Thyroid gland (tissue), 4 donors: ENCODE measurements at places on chromosomes 5 and 9.

DNA sequence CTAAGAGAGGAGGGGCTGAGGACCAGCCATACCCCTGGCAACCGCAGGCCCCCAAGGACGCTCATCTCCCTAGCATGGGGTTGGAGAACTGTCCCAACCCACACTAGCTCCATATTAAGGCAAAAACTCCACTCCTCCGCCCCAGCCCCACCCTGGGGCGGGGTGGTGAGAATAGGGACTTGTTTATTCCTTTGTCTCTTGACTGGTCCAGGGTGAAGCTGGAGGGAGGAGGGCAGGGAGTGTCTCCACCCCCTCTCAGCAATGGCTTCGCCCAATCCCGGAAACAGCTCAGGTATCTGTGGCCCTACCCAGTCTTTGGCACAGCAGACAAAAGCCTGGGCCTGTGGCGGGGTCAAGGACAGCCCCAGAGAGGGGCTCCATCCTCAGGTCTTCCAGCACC is 16.9 kb downstream of the PRRX2 start:
- H3K4me3 ChIP-seq = no peak overlapping the region
- no peak for DNase-seq
- H3K27ac ChIP-seq = no peak overlapping the region

DNA sequence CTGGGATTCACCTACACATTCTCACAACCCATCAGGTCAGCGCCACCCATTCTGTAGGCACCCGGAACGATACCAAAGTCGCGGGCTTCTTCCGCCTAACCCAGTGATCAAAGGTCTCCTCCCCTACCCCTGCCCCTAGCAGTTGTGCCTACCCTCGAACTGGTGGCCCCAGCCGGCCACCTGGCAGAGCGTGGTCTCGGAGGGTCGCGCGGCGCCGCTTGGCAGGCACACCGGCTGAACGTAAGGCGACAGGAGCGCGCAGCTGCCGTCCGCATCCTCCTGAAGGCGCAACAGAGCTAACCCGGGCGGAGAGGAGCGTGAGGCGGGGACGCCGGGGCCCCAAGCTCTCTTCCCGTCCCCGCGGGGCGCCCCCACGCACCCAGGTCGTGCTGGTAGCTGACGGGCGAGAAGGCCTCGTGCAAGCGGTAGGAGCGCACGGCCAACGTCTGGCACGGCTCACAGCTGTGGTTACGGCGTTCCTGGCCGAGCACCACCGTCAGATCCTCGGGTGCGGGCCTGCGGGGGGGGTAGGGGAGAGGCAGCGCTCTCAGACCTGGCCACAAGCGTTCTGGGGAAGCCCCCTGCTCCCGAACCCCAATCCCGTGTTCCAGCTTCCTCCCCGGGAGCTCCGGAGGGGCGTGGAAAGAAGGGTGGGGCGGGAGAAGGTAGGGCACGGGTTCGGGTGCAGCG is 2.8 kb upstream of the PFN3 start:
- H3K27ac ChIP-seq = no peak overlapping the region
- H3K4me1 ChIP-seq = peaks cover 37% of the 10 kb centered on the region
- peaks cover 17% of the 10 kb centered on the region for H3K27me3 ChIP-seq
- no peak for DNase-seq
- H3K4me3 ChIP-seq = no peak overlapping the region

DNA sequence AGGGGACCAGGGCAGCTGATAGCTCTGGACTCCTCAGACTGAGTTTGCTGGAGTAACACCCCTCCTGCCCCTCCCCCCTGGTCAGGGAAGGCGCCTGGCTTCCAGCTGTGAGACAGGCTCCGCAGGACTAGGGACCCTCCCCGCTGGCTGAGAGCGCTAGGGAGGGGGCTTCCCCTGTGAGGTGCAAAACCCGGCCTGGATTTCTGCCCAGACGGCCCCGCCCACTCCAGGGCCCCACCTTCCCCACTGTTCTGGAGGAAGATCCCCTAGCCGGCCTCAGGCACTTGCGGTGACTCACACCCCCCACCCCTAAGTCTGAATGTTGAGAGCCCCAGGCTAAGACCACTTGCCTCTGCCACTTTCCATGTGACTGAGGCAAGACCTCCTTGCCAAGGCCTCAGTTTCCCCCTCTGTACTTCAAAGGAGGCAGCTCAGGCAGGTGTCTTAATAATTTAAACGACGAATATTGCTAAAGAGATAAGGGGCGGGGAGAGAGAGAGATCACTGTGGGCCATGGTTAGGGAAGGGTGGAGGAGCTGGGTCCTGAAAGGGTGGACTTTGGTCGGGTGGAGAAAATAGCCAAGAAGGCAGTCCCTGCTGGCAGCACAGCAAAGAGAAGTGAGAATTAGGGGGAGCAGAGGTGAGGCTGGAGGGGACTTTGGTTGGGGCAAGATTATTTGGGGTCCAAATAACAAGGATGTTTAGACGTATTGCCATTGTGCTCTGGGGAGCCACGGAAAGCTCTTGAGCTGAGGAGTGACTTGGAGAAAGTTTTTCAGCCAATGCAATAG is 1.0 kb upstream of the DAB2IP start:
- no peak overlapping the region for H3K4me3 ChIP-seq
- peak; percentile 93 for DNase-seq
- H3K27ac ChIP-seq = peak overlapping the region; percentile 33
- H3K27me3 ChIP-seq = no peaks in the 10 kb centered on the region
- no peaks in the 10 kb centered on the region for H3K36me3 ChIP-seq

DNA sequence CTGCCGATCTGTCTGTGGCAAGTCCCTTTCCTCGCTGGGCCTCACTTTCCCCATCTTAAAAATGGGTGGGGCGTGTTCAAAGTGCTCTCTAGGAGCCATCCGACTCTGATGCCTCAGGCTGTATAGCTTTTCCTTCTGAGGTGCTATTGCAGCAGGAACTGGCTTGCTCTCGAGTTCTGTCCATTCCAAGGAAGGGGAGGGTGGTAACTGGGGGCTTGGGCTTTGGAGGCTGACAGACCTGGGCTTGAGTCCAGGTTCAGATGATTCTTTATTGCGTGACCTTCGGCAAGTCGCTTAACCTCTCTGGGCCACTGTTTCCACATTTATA is 139.5 kb downstream of the RGS3 start:
- no peak overlapping the region for H3K4me3 ChIP-seq
- no peak overlapping the region for H3K27ac ChIP-seq
- no peak for DNase-seq
- H3K36me3 ChIP-seq = no peaks in the 10 kb centered on the region
- H3K4me1 ChIP-seq = no peaks in the 10 kb centered on the region
- H3K27me3 ChIP-seq = no peaks in the 10 kb centered on the region

DNA sequence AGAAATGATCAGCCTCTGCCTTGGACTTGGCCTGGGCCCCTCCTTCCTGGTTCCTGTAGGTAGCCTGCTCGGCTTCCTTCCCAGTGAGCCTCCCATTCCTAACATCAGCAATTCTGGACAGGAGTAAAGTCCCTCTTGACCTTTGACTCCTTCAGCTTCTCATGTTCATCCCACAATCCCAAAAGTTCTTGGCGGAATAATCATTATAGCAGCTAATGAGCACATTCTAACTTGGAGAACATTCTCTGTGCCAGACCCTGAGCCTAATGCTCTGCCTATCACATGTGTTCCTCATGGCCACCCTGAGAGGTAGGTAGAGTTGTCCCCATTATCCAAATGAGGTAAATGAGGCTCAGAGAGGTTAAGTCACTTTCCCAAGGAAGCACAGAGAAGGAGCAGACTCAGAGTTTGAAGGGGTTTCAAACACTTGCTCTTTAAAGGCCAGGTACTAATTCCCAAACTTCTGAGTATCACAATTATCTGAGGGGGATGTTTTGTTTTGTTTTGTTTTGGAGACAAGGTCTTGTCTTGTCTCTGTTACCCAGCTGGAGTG is 21.2 kb downstream of the SWI5 start:
- H3K36me3 ChIP-seq = no peaks in the 10 kb centered on the region
- H3K27ac ChIP-seq = no peak overlapping the region
- no peaks in the 10 kb centered on the region for H3K27me3 ChIP-seq
- no peaks in the 10 kb centered on the region for H3K4me1 ChIP-seq
- no peak overlapping the region for H3K4me3 ChIP-seq

DNA sequence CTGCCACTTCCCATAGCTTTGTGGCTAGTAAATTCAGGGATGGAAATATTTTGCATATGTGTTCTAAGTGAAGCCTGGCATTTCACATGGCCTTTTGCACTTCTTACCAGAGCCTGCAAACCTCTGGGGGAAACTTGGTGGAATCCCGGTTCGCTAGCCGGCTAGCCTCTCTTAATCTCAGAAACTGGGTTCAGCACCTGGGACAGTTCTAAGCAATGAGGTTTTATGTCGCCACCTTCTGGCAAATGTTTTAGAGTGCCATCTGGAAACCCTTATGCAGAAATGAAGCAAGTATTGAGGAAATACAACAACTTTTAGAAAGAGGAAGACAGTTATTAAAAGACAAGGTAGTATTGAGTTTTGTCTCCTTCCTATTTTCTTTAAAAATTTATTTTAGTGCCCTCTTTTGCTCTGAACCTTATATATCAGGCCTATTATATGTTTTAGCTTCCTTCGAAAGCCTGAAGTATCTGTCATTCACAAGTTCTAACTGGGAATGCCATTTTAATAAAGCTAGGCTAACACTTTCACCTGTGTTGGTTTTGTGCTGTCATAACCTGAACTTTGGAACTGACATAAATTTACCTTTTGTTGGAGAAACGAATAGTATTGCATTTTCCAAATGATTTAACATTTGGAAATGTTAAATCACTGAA is 963 bp upstream of the HTR1A start:
- no peak overlapping the region for H3K4me3 ChIP-seq
- H3K36me3 ChIP-seq = no peaks in the 10 kb centered on the region
- H3K27me3 ChIP-seq = no peaks in the 10 kb centered on the region
- peak; percentile 2 for DNase-seq
- H3K27ac ChIP-seq = no peak overlapping the region
